ENCODE measurements at places on chromosomes 4 and X.
A peak's percentile ranks its signal among the peaks of the same experiment; 100 is the strongest.

DNA sequence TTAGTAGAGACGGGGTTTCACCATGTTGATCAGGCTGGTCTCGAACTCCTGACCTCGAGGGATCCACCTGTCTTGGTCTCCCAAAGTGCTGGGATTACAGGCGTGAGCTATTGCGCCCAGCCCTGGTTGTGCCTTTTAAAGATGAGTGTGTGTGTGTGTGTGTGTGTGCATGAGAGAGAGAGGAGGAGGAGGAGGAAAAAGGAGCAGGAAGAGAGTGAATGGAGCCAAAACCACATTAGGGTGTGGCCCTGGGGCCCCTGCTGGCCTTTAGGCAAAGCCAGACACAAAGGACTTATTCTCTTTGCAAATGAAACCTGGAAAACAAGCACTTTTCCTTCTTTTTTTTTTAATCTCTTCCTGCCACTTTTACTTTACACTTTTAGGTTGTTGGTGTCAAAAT lies 48.2 kb upstream of the KLF3 start:
- peaks cover 8% of the 10 kb centered on the region for H3K4me1 ChIP-seq
- no peaks in the 10 kb centered on the region for H3K27me3 ChIP-seq
- H3K4me3 ChIP-seq, result no peak overlapping the region
- H3K36me3 ChIP-seq, result no peaks in the 10 kb centered on the region
- H3K27ac ChIP-seq, result no peak overlapping the region
- DNase-seq, result no peak

- H3K4me1 ChIP-seq, result peaks cover 2% of the 10 kb centered on the region
- no peaks in the 10 kb centered on the region for H3K27me3 ChIP-seq
- peak; percentile 35 for DNase-seq
- no peaks in the 10 kb centered on the region for H3K36me3 ChIP-seq
Measured at GRCh38 chr4:124459196-124459940, 253.2 kb downstream of the ANKRD50 start.

GRCh38 chrX:17621566-17622270 lies 115.6 kb upstream of the SCML1 start:
- no peak overlapping the region for H3K27ac ChIP-seq
- no peaks in the 10 kb centered on the region for H3K36me3 ChIP-seq
- no peak overlapping the region for H3K4me3 ChIP-seq
- H3K4me1 ChIP-seq, result peaks cover 6% of the 10 kb centered on the region

DNA sequence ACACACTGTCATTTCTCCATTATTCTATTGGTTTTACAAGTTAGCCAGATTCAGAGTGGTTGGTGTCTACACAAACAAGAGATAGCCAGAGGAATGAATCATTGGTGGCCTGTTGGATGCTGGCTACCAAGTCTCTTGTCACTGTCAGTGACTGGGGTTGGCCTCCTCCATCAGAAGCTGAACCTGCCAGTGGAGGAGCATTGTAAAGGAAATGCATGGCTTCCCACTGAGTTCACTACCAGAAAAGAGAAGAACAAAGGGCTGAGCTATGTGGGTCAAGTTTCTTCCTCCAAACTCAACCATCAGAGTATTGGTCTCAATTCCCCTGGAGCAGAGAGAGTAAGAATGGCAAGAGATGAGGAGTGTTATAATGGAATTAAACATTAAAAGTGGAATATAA lies 26.5 kb upstream of the ANKRD50 start:
- no peak overlapping the region for H3K27ac ChIP-seq
- H3K27me3 ChIP-seq, result no peaks in the 10 kb centered on the region
- no peak for DNase-seq
- no peaks in the 10 kb centered on the region for H3K4me1 ChIP-seq
- H3K36me3 ChIP-seq, result no peaks in the 10 kb centered on the region

DNA sequence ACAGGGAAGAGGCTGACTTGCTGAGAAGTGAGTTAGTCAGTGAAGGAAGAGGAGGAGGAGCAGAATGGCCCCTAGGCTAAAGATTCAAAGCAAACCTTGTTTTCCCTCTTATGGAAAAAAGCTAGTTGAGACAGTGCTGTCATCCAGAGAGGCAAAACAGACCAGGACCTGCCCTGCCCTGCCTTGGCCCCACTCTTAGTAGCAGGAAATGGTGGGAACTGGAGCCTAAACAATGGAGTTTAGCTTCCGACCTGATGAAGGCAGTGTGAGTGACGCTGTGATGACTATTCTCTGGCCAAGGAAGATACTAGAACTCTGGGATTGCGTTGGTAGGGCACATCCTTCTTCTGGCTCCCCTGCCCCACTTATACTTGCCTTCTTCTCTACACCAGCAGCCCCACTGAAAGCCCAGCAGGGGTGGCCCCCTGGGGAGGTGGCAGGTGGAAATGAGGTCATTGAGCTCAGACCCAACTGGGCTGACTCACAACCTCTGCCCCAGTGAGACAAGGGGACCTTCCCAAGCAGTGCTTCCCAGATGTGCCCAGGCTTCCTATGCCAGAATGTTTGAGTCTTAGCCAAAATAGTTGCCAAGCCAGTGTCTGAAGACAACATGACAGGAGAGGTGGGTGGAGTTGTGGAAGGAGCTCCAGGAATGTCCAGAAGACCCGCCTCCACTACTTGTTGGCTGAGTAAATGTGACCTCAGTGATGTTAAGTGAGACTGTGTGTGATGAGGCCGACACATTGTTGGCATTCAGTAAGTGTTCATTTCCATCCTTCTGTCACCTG lies 38.8 kb downstream of the MSN start:
- no peak overlapping the region for H3K4me3 ChIP-seq
- H3K36me3 ChIP-seq, result no peaks in the 10 kb centered on the region
- H3K27me3 ChIP-seq, result no peaks in the 10 kb centered on the region
- peak overlapping the region; percentile 75 for H3K27ac ChIP-seq
- peak; percentile 35 for DNase-seq

DNA sequence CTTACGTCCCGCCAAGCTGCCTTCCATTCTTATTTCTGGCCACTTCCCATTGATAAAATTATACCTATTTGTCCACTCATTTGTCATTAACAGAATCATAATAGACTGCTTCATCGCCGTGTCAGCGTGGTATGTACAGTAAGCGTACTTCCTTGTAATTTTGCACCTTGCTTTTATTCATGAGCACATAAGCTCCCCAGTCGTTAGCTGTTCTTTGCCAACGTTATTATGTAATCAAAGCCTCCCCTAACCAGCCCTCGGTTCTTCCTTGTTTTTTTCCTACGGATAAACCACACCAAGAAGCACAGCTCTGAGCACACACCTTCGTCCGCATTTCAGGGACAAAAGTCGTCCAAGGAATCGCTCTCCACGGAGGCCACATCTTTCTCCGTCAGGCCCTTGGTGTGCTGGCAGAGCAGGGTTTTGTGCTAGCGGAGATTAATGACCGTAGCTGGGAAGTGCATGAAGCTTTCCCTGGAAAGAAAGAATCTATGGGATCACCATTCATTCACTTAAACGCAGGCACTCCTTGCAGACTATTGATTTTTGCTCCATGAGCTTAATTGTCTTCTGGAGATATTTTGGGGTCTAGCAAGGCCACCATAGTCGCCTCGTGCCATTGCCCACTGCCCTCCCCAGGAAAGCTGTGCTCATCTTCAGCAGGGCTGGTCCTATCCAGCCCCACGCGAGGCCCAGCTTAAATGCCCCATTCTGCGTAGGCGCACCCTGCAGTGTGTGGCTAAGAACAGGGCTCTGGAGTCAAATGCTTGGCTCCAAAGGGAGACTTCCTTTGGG lies 200.9 kb upstream of the PSAPL1 start:
- H3K4me1 ChIP-seq, result peaks cover 15% of the 10 kb centered on the region
- no peak overlapping the region for H3K4me3 ChIP-seq
- peaks cover 15% of the 10 kb centered on the region for H3K27me3 ChIP-seq
- no peak overlapping the region for H3K27ac ChIP-seq
- no peaks in the 10 kb centered on the region for H3K36me3 ChIP-seq

- peak; percentile 14 for DNase-seq
- H3K4me3 ChIP-seq, result no peak overlapping the region
- H3K27me3 ChIP-seq, result no peaks in the 10 kb centered on the region
- H3K36me3 ChIP-seq, result peaks cover 9% of the 10 kb centered on the region
- no peaks in the 10 kb centered on the region for H3K4me1 ChIP-seq
Measured at GRCh38 chr4:119493419-119493818, 135.2 kb downstream of the PDE5A start.

DNA sequence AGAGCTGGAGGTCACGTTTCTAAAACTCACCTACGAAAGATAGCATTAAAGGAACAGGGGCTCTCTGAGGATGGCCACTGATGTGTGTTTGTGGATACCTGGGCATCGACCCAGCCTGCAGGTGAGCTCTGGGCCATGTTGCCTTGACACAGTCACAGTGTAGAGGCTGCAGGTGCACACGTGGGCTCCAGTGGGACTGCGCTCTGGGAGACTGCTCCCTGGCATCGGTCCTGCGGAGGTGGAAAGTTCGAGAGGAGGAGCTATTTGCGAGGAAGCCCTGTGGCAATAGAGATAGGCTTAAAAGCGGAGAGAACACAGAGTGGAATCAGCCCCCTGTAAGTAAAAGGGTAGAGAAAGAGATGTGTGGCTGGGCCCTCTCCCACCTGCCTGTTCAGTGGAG lies 12.3 kb upstream of the TADA2B start:
- H3K4me1 ChIP-seq, result no peaks in the 10 kb centered on the region
- no peak overlapping the region for H3K27ac ChIP-seq
- no peak for DNase-seq
- no peak overlapping the region for H3K4me3 ChIP-seq
- H3K36me3 ChIP-seq, result peaks cover 55% of the 10 kb centered on the region
- H3K27me3 ChIP-seq, result no peaks in the 10 kb centered on the region

GRCh38 chr4:143701365-143701764 lies 890 bp upstream of the FREM3 start:
- no peak overlapping the region for H3K27ac ChIP-seq
- peaks cover 32% of the 10 kb centered on the region for H3K27me3 ChIP-seq
- no peak overlapping the region for H3K4me3 ChIP-seq
- no peaks in the 10 kb centered on the region for H3K36me3 ChIP-seq

DNA sequence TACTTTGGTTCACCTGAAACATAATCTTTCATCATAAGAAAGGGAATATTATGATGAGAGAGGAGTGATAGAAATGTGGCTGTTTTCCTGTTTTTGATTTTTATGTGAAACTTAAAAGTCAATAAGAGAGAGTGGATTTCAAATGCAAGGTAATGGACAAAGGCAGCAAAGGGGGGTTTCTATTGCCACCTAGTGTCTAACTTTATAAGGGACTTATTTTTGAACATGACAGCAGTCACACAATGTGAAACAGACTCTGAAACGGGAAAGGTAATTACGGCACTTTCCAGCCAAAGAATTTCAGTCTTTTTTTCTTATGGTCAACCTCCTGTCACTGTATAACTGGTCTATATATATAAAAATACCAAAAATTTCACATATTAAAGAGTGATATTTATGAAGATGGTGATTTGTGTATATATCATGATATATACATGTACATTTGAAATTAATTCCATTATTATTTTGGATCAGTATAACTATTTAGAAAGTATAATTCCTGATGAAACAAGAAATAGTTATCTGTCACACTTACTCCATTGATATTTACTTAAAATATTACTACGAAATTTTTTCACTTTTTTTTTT lies 127.1 kb downstream of the FBXO8 start:
- no peaks in the 10 kb centered on the region for H3K27me3 ChIP-seq
- no peaks in the 10 kb centered on the region for H3K4me1 ChIP-seq
- H3K4me3 ChIP-seq, result no peak overlapping the region
- H3K27ac ChIP-seq, result no peak overlapping the region
- DNase-seq, result peak; percentile 49

- no peak overlapping the region for H3K27ac ChIP-seq
- H3K4me1 ChIP-seq, result no peaks in the 10 kb centered on the region
- no peak overlapping the region for H3K4me3 ChIP-seq
- H3K36me3 ChIP-seq, result no peaks in the 10 kb centered on the region
Measured at GRCh38 chr4:44313702-44314101, 134.9 kb downstream of the KCTD8 start.

DNA sequence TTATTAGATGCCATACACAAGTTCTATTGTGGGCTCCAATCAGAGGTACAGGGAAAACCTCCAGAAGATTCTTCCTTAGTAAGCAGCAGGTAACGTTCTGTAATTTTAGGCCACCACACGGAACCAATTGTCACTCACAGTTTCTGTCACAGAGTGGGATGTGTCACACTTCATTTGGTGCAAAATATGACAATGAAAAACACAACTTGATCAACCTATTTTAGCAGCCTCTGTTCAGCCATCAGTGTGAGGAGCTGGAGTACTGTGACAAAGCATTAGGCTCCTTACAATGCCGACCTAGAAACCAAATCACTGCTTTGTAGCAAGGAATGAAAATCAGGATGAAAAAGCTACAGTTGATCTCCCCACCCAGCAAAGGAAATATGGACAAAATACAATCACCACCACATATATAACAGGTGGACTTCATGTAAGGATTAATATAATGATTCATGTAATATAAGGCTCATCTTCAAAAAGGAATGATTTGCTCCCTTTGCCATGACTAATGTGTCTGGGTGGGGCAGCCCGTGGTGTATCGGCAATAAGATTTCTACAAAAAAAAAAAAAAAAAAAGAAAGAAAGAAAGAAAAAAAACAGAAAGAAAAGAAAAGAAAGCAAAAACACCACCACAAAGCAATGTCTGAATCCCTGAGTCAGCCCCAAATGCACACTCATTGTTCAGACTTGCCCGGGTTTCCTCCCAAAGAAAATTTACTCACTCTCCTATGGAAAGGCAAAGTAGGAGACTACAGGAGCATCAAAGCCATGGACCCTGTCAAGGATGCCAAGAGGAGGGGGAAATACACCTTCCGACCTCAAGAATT lies 36.0 kb downstream of the SLC9A7 start:
- no peak overlapping the region for H3K27ac ChIP-seq
- no peak overlapping the region for H3K4me3 ChIP-seq

DNA sequence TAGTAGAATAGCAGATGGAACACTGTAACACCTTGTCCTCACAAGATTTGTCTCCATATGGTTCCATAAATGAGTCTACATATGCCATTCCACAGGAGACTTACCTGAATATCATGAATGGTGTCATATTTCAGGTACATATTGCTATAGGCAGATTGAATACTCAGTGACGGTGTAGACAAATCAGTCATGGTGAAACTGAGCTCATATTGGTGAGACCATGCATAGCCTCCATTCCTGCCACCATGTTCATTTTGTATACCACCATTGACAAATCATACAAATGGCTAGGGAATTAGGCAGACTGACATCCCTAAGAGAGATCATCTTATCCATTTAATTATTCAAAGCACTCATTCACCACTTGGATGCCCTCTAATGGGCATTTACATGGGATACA lies 38.0 kb upstream of the SPP1 start:
- no peaks in the 10 kb centered on the region for H3K36me3 ChIP-seq
- no peaks in the 10 kb centered on the region for H3K27me3 ChIP-seq
- H3K27ac ChIP-seq, result no peak overlapping the region
- no peaks in the 10 kb centered on the region for H3K4me1 ChIP-seq
- H3K4me3 ChIP-seq, result no peak overlapping the region

Data from muscle of leg (tissue), 16 donors.